Iris pigment epithelial cell (primary cell): ENCODE measurements at places on chromosomes 2 and 18.

DNA sequence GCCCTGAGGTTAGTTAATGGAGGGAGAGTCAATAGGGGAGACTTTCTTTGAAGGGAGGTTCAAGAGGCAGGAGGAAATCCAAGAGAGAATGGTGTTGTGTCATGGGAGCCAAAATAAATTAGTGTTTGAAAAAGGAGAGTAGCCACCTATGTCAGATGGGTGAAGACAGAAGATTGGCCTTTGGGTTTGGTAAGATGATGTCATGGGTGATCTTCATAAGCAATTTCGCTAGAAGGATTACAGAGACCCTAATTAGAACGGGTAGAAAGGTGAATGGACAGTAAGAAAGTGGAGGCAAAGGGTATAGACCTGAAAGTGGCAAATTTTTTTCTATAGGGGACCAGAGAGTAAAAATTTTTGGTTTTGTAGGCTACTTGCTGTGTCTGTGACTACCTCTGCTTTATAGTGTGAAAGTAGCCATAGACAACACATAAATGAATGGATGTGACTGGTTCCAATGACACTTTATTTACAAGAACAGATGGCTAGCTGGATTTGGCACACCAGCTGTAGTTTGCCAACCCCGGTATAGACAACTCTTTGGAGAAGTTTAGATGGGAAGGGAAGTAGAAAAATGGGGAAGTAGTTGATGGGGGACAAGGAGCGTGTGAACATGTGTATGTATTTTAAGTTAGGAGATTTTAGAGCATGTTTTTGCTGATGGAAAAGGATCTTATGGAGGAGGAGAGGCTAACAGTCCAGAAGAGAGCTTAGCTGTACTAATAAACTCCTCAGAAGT, 9.3 kb downstream of the STAMBP start:
- DNase-seq, result no peak

DNA sequence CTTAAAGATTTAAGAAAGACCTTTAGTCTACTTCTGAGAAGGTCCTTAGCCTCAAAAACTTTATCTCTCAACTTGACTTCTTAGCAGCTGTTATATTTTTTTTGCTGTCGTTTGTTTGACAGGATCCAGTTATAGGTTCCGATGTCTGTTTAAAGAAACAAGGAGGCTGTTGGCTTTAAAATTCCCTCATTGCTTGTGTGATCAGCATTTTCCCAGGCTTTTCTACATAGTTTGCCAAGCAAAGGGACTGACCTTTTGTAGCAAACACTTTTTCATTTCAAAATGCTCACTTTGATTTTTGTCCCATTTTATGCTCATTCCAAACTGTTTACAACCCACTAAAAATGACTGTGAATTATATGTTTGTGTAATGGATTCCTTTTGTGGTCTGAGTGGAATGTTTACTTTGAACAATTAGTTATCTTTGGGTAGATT, 394.9 kb downstream of the ARHGAP15 start:
- DNase-seq, result peak; percentile 40

DNA sequence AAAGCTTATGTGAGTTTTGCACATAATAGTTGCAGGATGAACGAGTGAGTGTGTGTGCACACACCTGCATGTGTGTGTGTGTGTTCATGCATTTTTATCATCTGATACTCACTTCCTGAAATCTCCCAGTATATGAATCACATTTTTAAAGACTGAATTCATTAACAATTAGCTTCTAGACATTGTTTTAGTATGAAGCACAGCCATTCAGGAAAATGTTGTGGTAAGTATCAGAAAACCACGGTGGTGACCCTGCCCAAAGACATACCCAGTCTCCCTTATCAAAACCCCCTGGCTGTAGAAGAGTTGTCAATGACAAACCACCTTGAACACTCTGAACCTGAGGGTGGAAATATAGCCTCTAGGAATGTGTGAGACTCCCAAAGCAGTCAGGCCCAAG, 220.8 kb downstream of the ALK start:
- peak; percentile 44 for DNase-seq

DNA sequence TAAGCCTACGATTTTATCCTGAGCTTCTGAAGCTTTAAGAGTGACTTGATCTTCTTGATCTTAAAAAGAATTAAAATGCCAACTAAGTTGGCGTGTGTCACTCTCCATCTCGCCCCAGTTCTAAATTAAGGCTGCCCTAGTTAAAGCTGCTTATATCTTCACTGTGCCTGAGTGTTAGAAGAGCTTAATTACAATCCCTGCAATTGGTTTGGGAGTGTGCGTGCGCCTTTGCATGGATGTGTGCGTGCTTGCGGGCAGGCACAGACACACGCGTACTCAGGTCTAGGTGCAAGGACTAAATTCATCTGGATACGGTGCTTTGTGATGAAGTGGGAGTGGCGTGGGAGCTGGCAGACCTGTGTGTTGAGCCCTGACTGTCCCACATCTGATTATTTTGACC, 201.5 kb downstream of the FAM210A start:
- no peak for DNase-seq

DNA sequence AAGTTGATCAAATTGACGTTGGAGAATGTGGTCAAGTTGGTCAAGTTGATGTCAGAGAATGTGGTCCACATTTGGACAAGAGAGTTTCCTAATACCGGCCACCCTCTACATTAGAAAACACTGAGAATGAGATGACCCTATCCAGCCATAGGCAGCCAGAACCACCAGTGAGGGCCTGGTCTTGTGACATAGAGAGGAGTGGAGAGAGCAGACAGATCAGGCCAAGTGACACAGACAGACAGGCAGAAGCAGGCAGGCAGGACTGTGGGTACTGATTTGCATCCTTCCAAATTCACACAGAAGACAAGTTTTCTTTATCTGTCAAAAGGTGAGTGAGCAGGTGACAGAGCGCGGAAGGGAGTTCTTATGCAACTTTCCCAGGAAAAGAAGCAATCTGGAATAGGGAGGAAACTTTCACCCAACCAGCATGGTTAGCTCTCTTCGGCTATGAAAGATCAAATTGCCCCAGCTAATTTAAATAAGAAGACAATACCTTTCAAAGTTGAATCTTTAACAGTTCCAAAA, 109.1 kb upstream of the PID1 start:
- no peak for DNase-seq

GRCh38 chr2:84849271-84849952, 31.5 kb downstream of the TRABD2A start:
- no peak for DNase-seq

DNA sequence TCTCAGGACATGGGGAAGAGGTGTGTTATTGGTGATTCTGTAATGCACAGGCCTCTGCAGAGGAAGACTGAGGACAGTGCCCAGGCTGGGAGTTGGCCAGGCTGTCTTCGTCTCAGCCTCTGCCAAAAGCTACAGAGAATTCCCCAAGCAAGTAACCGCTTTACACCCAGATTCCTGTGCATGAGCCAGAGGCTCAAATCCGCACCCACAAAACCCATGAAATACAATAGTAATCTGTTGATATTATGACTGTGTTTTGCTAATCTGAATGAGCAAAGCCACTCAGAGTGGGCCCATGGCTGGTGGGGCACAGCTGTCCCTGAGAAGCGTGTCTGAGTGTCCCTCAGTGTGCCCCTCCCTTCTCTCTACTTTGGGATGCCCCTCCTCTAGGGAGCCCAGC, 149.5 kb upstream of the PXDN start:
- DNase-seq, result no peak

DNA sequence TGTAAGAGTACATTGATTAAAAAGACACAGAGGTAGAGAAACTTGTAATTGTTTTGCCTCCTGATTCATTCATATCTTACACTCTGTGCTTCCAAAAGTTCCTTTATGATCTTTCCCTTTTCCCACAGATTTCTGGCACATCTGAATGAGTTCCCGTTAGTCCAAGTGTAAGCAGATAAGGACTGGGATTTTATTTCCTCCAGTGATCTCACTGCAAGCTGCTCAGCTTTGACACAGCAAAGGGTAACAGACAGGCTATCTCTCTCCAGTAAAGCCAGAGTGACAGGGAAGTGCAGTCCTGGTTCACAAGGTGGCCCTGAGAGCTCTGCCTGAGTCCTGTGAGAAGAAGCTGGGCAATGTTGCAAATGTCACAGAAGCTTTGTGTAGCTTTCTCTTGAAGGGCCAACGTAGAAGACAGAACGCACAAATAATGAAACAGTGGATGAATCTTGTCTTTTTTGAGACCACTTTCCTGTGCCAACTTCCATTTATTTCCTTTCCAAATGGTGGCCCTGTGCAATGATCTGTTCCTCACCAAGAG, 32.5 kb upstream of the KCNE4 start:
- DNase-seq, result no peak

DNA sequence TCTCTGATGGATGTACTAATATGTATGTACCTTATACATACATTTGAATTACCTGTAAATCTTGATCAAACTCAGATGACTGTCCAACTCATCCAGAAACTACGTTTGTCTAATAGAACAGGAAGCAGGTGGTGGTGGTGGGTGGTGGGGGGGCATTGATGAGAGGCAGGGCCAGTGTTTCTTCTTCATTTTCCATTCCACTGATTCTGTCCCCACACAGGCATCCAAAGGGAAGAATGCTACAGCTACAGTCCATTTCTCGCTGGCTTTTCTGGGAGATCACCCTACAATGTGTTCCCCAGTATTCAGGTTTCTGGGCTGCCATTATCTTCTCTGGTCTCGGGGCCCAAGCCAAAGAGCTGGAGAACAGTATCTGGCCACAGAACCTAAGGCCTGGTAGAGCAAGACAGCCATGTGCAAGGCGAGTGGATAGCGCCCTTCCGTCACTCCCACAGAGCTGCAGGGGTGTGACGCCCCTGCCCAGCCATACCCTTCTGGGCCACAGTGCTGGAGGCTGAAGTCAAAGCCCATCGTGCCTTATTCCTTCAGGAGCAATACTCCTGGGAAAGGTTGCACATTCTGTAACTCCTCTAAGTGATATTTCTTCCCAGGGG, 54.5 kb downstream of the BCL11A start:
- DNase-seq, result no peak

DNA sequence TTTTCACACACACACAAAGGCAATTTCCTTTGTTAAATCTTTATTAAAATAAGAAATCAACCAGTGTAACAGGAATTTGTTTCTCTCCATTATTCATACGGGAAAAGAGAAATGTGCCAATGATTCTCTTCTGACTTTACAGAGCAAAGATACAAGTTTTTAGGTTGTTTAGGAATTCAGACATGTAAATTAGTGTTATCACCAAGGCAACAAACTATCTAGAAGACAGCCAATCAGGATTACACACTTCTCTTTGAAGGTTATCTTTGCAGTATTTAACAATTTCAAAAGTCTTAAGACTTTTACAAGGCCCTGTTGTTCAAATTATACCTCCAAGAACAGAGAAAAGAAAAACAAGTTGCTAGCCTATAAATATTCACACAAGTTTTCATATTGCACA, 14.5 kb downstream of the CD302 start:
- no peak for DNase-seq

DNA sequence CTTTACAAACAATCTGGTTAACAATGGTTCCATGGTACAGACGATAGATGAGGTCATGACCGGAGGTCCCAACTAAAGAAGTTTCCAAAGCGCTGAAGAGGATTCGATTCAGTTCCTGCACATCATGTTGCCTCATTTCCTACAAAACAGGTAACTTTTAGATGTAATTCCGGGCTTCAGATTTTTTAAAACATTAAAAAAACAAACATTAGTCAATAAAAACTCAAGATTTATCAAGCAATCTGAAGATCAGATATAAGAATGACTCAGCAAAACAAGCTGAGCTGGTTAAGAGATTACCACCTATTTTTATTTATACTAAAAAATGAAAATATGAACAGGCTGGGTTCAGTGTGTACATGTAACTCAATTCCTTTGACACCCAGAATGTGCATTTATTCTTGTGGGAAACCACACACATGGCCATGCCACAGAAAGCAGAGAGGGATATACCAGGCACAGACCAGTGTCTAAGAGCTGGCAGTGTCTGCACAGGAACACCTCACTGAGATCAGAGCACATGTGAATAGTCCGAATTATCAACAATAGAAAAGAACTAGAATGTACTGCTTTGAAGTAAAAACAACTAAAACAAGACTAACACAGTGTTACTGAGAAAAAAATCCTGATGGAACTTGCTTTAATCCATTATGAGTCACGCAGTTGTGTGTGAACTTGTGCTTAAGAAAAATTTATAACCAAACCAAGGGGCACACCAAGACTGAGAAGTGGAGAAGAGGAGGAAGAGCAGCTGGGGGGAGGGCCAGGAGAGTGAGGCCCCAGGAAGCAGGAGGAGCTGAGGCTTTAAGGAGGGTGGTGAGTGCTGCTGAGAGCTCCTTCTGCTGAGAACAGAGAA, 9.5 kb downstream of the USP40 start:
- peak; percentile 88 for DNase-seq

DNA sequence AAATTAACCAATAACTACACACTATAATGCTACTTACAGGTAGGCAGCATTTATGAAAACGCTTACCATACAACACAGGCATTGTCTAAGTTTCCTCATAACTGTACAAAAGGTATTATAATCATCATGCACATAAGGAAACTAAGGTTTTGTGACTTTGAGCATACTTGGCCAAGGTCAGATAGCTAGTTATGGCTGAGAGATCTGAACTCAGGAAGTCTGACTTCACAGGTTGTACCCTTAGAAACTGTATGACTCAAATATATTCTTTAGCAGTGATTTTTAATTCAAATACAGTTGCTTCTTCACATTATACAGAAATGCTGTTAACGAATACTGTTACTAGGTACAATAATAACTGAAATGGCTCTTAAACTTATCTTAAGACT, 89.3 kb downstream of the TRIP12 start:
- DNase-seq, result no peak

DNA sequence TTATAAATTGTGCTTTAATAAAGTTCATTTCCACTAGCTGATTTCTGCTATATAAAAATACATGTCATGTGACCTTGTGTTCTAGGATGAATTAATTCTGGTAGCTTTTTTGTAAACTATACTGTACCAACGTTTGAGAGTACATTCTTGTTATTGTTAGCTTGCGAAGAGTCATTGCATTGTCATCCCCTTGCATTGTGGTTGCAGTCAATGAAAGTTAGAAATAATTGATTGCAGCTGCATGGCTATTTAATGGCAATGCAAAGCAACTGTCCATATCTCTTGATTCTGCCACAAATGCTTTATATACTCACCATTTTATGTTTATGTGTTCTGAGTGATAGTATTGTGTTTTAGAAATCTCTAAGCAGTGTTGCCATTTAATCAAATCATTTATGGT, 91.6 kb downstream of the ZNF407 start:
- DNase-seq, result peak; percentile 66

GRCh38 chr2:20575935-20576597, 74.8 kb downstream of the HS1BP3 start:
- DNase-seq, result no peak

DNA sequence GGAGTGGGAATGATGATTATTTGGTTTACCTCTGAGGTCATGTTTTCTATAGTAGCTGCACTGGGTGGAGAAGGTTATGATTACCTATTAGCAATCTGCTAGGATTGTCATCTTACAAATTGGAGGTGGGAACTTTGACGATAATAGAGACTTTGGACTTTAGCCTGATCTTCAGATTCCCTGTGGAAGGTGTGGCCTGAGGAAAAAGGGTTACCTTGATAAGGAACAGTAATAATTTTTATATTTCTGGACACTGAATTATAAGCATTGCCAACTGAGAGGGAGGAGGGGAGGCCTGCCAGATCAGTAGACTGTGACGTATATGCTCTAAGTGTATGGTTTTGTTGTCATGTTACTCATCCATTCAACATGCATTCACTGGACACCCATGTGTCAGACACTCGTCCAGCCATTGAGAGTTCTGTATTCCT, 183.4 kb upstream of the FOSL2 start:
- DNase-seq, result peak; percentile 21
